Stimulated activated CD4-positive, alpha-beta T cell treated with anti-CD3 and anti-CD28 coated beads, Interleukin-15, amount 100 ng/mL, for 48 hours (primary cell): ENCODE measurements at places on chromosomes 3 and 15.

GRCh38 chr3:117192888-117193287 is 483.3 kb downstream of the TUSC7 start:
- no peak for DNase-seq

DNA sequence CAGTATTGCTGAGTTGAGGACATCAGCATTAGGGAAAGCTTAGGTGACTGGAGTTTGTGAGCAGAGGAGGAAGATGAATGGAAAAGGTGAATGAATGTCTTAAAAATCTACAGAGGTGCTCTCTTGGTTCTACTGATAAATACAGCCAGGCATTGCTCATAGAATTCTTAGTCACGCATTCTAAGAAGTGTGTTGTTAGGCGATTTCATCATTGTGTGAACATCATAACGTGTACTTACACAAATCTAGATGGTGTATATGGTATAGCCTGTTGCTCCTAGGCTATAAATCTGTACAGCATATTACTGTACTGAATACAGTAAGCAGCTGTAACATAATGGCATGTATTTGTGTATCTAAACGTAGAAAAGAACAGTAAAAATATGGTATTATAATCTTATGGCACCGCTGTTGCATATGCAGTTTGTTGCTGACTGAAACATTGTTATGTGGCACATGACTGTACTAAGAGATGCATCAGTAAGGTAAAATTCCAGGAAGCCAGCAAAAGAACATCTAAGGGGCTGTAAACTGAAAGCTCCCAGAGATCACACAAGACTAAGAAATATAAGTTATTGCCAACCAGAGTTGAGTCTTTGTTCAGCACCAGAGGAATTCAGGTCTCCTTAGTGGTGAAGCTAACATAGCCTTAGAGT is 42.9 kb upstream of the ASB14 start:
- no peak for DNase-seq

GRCh38 chr3:56094170-56094569 is 374.1 kb downstream of the ERC2 start:
- no peak for DNase-seq

DNA sequence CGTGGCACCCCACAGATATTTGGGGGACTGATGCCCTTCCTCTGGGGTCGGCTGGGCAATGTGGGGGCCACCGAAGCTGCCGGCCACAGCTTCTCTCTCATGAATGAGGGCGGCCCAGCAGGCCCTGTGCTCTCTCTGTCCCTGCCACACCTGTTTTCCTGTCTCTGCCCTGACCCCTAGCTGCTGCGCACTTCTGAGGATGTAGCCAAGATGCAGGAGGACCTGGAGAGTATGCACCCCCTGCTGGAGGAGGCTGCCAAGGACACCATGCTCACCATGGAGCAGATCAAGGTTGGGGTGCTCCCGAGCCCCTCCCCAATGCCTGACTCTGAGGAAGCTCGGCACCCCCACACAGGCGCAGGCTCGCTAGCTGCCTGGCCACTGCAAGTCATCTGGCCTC is 59.7 kb downstream of the SEMA3G start:
- no peak for DNase-seq

GRCh38 chr3:130442284-130442683 is 74.7 kb upstream of the COL6A6 start:
- no peak for DNase-seq

- DNase-seq: no peak
Observed at GRCh38 chr3:141385406-141386125, 17.3 kb downstream of the ZBTB38 start.

- peak; percentile 83 for DNase-seq
Observed at GRCh38 chr15:64905119-64905831, 6.4 kb upstream of the ANKDD1A start.

DNA sequence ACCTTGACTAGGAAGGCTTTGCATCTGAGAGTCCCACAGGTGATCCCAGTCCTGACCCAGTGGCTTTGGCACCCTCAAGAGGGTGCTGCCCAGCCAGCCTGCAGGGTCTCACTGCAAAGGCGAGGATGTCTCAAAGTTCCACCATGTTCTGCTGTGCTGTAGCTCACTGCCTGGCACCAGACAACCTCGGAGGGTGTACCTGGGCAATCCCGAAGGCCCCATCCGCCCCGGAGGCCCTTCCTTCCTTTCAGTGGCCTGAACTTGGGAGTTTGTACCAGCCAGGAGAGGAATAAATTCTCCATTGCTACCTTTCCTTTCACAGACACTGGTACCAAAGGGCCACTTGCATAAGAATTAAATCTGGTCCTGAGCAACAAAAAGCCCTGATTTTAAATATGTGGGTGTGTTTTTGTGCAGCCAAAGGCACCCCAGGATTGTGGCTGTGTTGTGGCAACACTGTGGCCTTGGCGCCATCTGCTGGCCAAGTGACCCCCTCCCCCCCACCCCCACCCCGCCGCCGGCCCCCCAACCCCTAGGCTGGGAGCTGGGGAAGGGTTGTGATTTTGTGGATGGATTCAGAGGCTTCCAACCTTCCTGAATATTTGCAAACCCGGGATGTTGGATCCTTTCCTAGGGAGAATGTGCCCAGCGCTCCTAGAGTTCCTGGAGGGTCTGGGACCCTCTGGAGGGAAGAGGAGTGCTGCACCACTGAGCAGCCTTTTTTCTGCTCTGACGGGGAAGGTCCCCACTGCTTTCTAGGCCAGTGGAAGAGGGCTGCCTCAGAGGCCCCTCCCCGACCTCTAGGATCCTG is 9.7 kb upstream of the PTPN23 start:
- DNase-seq: peak; percentile 6

- no peak for DNase-seq
Observed at GRCh38 chr15:71337197-71337845, 222.1 kb downstream of the THSD4 start.

DNA sequence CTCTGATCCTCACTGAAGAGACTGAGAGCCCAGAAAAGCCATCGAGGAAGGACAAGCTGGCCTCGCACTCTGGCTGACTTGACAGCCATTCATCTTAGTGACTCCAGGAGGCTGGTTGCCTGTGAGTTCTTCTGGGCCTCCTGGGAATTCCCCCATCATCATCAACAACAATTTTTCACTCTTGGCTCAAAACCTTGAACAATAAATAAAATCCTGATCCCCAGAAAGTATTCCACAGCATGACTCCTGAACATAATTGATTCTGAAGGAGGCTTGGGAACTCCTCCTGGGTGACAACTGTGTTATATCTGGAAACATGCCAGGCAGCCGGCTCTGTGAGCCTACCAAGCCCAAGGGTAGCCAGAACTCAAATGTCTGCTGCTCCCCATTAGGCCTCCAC is 188.6 kb downstream of the SHQ1 start:
- DNase-seq: no peak

- DNase-seq: no peak
Observed at GRCh38 chr15:75054172-75054897, 30.9 kb downstream of the PPCDC start.

DNA sequence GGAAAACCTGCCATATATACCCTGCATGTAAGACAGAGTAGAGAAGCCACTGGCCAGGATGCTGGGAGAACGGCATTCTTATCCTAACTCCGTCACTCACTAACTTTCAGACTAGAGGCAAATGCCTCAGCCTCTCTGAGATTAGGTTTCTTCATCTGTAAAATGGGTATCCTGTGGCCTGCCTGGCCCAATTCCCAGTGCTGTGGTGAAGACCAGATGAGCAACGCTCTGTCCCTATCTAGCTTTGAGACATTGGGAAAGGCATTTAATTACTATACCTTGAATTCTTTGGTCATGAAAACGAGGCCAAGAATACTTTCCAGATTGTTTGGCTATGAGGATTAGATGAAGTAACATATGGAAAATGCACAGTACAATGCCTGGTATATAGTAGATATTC is 35.9 kb downstream of the CEMIP start:
- DNase-seq: no peak

GRCh38 chr3:124999317-124999716 is 56.5 kb downstream of the HEG1 start:
- DNase-seq: no peak

- no peak for DNase-seq
Observed at GRCh38 chr15:36818260-36818659, 238.8 kb downstream of the CDIN1 start.

DNA sequence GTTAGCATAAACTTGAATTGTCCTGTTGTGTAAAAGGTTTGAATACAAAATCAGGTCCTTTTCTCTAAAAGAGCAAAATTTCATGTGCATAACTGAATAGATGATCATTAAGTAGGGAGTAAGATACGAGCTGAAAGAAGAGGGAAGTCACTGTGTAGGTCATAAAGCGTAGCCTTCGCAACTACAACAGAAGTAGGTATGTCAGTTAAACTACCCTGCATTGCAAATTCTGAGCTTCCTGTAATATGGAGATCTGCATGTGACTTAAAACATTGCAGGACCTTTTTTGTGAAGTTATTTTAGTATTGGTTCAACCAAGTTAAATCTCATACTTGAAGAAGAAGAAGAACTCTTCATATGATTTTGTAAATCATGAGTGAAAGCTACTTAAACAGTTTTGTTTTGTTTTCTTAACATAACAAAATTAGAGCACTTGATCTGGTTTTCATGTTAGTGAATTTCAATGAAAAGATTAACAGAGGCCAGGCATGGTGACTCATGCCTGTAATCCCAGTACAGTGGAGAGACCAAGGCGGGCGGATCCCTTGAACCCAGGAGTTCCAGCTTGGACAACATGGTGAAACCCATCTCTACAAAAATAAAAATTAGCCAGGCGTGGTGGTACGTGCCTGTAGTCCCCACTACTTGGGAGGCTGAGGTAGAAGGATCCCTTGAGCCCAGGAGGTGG is 26.4 kb downstream of the ARMC8 start:
- DNase-seq: no peak

DNA sequence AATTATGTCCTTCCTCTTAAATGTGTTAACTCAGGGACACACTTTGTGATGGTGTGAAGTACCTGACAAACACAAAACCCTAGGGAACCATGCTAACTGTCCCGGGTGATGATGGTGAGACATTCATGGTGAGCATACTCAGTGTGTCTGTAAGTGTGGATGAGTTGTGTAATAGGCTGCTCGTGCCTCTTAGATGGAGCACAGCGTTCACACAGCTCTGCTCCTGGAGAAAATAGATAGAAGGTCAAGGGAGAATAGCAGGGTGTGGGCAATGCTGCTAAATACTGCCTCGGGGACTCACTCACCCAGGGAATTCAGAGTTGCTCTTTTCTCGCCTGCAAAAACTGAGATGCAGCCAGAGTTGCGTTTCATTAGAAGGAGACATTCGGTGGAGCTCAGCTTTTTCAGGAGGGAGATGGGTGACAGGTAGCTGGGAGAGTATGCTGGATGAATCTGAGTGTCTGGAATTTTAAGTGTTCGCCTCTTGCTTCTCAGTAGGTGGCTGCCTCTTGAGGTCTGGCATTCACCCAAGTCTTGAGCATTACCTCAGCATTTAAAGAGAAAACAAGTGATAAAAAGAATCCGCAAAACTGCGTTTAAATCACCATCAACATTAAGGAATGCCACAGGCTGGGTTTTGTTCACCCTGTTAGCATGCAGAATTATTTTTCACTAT is 813.2 kb downstream of the AGBL1 start:
- no peak for DNase-seq

DNA sequence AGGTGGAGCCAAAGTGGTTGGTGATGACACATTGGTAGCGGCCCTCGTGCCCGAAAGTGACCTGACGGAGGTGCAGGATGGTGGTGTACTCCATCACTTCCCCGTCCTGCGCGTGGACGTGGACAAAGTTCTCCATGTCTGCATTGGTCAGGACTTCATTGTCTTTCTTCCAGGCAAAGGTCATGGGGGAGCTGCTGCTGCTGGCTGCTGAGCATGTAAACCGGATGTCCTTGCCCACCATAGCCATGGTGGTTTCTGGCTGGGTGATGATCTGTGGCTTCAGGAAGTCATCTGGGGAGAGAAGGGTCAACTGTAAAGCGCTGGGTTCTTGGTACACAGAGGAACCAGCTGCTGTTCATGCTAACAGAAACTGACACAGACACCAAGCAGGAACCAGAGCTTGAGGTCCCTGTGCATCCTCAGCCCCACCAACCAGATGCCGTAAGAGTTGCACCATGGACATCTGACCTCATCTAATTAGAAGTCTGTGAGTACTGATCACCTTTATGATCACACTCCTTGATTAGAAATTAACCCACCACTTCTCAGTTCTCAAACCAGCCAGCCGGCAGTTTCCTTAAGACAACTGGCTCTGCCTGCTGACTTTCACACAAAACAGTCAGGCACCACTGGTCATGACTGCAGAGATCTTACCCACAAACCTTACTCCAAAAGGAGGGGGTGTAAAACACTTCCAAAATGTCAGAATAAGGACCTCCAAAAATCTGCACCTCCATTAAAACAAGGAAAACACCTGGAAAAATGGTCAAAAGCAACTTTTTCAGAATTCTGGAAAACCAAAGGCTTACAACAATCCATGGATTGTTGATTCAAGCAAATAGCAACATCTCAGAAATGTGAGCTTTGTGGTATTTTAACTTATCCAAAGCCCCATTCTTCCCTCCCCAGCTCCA is 114.6 kb downstream of the LRIG1 start:
- no peak for DNase-seq

GRCh38 chr3:171974986-171975837 is 64.2 kb upstream of the FNDC3B start:
- no peak for DNase-seq

DNA sequence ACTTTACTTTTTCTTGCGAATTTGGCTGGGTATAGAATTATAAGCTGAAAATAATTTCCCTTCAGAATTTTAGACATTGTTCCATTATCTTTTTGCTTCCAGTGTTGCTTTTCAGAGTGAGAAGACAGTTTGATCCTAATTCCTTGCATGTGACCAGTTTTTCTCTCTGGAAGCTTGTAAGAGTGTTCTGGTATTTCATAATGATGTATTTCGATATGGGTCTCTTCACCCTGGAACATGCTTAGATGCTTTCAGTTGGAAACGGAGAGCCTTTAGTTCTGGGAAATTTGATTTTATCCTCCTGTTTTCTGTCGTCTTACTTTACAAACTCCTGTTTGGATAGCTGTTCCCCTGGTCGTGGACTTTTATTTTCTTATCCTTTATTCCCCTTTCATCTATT is 13.9 kb downstream of the ALPK3 start:
- DNase-seq: no peak

- DNase-seq: no peak
Observed at GRCh38 chr3:110966966-110967663, 104.5 kb upstream of the NECTIN3 start.

- no peak for DNase-seq
Observed at GRCh38 chr3:113514265-113514769, 639 bp downstream of the SPICE1 start.

DNA sequence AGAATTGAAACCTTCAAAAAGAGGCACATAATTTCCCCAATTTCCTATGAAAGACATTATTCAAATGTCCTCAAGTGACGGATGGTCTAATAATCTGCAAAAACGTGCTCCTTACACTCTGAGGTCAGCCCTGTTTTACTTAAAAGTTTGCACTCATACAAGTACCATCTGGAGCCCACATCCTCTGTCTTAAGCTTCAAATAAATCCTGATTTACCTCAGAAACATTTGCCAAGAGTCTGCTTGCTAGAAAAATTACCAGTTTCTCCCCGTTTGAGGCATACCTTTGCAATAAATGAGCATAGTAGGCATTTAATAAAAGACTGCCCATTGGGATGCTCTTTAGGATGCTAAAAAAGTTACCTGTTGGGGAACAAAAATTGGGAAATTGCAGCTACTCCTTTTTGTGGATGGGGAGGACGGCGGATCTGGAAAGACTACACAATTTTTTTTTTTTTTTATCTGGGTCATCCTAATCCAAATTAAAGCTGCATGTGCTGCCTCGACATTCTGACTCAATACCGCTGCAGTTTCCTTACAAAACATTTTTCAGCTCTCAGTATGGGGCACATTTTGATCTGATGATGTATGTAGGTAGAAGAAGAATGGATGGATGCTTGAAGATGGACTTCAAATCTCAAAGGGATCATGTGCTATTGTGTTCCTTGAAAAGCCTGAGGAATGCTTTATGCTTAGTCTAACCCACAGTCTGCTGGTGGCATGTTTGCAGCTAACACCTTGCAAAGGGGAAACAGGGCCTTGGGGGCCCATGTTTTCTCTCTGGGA is 233.7 kb upstream of the ADAMTS9 start:
- DNase-seq: no peak
